ENCODE measurements at places on chromosomes 4 and X.

- no peak for DNase-seq
Measured at GRCh38 chr4:176539785-176540175, 220.0 kb downstream of the SPCS3 start.

DNA sequence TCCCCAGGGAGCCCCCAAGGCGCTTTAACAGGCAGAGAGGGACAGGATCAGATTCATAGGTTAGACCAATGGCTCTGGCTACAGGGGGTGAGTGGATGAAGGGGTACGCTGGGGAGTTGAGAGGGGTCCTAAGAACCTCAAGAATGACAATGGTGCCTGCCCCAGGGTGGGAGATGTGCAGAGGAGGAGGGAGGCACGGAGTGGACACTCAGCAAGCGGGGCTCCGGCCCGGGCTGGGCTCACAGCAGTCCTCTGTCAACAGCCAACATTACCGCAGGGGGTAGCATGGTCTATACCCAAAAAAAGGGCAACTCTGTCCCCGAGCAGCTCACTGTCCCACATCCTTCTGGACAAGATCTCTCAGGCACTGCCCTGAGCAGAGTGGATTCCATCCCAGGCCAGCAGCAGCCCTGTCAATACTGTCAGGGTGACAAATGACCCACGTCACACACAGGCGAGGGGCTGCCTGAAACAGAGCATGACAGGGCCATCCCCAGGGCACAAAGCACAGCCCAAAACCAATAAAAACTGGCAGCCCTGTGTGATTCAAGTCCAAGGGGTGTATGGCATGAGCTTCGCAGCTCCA, 47.7 kb upstream of the PPP2R2C start:
- no peak for DNase-seq

GRCh38 chr4:176717237-176717636, 75.5 kb downstream of the VEGFC start:
- DNase-seq, result no peak

GRCh38 chrX:15882704-15883539, 28.3 kb upstream of the AP1S2 start:
- DNase-seq, result no peak

DNA sequence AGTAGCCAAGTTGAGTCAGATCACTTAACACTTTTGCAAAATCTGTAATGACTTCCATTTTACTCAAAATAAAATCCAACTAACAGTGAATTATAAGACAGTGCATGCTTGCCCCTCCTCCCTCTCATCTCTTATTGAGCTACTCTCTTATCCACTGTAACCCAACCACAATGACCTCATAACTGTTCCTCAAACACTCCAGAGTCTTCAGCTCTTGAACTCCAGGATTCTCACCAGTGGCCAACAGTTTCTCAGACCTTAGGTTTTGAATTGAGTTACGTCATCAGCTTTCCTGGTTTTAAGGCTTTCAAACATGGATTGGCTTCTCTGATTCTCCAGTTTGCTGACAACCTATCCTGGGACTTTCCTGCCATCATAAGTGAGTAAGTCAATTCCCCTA, 938.3 kb downstream of the RAB28 start:
- no peak for DNase-seq

GRCh38 chr4:173381610-173382009, 10.9 kb downstream of the SAP30 start:
- no peak for DNase-seq

GRCh38 chrX:115339441-115340025, 50.0 kb downstream of the LUZP4 start:
- no peak for DNase-seq

GRCh38 chr4:184806229-184806550, 19.6 kb downstream of the ACSL1 start:
- no peak for DNase-seq

DNA sequence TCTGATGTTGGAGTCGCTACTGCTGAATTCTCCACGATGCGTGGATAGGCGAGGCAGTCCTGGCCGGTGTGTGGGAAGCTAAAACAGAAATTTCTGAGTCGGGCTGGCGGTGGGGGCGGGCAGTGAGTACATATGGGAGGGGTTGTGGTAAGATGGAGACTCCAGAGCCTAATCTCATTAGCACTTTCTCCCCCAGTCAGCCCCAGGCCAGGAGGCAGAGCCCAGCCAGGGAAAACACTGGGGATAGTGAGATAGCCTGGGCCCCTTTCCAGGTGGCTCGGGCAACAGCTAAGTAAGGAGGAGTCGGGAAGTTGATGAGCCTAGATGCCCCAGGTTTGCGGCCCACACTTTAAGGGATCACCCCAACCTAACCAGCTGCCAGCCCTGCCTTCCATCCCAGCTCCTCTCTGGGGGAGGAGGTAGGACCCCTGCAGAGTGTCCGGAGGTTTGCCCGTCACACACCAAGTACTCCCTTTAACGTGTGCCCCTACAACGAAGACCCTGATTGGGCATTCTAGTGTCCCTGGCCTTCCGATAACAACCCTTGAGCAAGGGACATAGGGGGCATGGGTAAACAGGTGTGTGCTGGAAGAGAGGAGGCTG, 2.4 kb upstream of the LOC101059915 start:
- DNase-seq, result no peak

DNA sequence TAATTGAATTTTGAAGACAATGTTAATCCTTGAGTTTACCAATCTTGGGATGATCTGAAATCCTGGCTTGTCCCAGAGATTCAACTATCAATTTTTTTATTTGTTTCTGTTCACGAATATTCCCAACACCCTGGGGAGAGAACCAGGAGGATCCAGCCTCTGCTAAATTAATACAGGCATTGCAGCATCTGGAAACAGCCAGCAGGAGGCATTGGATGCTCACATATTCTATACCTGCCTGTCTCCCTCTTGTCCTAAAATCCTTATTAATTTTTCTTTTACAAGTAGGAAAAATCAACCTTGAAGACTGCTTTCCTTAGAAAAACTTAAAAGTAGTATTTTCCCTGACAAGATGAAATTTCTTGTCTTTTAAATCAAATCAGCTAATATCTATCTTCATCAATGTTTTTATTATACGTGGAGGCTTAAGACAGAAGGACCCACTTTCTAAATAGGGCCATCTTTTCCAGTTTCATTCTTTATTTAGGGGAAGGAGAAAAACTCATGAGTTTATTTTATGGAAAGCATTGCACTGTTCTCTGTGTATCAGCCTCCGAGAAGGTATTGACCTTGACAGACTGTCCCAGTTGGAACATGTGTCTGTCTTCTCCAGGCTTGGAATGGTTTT, 102.4 kb downstream of the CLNK start:
- no peak for DNase-seq

GRCh38 chr4:18593297-18594002, 571.9 kb upstream of the LCORL start:
- peak; percentile 4 for DNase-seq

GRCh38 chr4:39495446-39496213, 31.6 kb downstream of the UGDH start:
- no peak for DNase-seq

- no peak for DNase-seq
Measured at GRCh38 chr4:94274912-94275311, 67.2 kb downstream of the SMARCAD1 start.

Data from NCI-H2107 (cell line).